ENCODE measurements at places on chromosomes 2 and 18. TPM values are rescaled to one million over a fixed set of nuclear protein-coding genes. Genes with fewer than 3 reads are reported as not detected.

RAPGEF4 gene
- 2.2 TPM for total RNA-seq

SERPINB4 gene
- total RNA-seq = not detected

TGIF1 gene
- total RNA-seq = 67.2 TPM

ADD2 gene
- total RNA-seq = 1.1 TPM

ACVR1C gene
- 8.0 TPM for total RNA-seq

CHST10 gene
- total RNA-seq = 0.87 TPM

ACMSD gene
- total RNA-seq = not detected

NXPH2 gene
- total RNA-seq = not detected

HOXD1 gene
- 5.9 TPM for total RNA-seq

SERPINB12 gene
- total RNA-seq = not detected

KIF1A gene
- total RNA-seq = 17.2 TPM

FTCDNL1 gene
- total RNA-seq = 5.1 TPM

SCYGR4 gene
- total RNA-seq = not detected

FLACC1 gene
- 0.93 TPM for total RNA-seq

All from mucosa of descending colon (tissue), 3 donors.